ENCODE measurements at places on chromosomes 3 and 15.
A peak's percentile ranks its signal among the peaks of the same experiment; 100 is the strongest.

- no peak for DNase-seq
These were observed 137.8 kb upstream of the MYRIP start for GRCh38 chr3:39671600-39671999.

GRCh38 chr3:52801839-52802238, 7.2 kb downstream of the ITIH3 start:
- no peak for DNase-seq

DNA sequence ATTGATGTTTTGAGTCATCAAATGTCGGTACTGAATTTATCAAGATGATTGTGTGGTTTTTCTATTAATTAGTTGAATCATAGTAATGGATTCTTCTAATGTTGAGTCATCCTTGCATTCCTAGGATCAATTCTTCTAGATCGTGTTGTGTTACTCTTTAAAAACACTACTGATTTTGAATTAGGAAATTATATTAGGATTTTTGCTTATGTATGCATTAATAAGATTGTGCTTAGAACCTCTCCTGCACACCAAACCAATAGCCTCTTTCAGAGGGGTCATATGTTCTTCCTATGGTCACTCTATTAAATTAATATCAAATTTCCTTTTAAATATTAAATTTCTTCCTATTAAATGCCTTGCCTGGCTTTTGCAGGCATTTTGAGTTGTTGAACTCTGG, 151.7 kb upstream of the TOPAZ1 start:
- no peak for DNase-seq

- DNase-seq = no peak
These were observed 20.1 kb upstream of the CD47 start for GRCh38 chr3:108110934-108111333.

DNA sequence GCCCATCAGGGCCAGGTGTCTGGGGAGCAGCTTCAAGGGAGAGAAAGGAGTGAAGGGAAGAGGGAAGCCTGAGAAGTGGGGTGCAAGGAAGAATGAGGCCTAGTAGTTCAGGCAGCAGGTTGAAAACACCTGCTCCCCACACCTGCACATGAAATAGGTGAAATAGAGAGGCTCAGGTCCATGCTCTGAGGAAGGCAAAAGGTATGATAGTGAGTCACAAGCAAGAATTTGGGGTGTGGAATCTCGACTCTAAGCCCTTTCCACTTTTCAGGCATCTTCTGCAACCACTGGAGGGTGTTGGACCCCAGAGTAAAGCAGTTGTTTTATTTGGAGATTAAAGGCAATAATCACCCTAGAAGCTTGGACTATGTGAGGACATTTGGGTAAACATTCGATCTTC, 157.5 kb downstream of the CTNNB1 start:
- no peak for DNase-seq

DNA sequence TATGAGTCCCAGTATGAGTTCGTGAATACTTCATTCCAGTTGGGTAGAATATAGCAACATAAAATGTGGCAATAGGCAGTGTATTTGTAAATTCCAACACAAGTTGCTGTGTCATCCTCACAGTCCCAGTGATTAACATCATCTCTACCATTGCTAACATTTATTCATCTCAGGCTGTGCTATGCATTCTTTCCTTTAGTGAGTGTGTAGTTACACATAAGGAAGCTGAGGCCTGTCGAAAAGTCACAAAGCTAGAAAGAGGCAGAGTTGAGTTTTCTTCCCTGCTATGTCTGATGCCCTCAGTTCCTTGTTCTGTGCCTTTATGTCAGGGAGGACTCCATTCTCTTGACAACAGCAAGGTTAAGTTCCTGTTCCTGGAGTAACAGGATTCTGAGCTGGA, 96.4 kb downstream of the FNDC3B start:
- DNase-seq = no peak

GRCh38 chr3:140164922-140165590, 230.1 kb downstream of the CLSTN2 start:
- DNase-seq = peak; percentile 55

DNA sequence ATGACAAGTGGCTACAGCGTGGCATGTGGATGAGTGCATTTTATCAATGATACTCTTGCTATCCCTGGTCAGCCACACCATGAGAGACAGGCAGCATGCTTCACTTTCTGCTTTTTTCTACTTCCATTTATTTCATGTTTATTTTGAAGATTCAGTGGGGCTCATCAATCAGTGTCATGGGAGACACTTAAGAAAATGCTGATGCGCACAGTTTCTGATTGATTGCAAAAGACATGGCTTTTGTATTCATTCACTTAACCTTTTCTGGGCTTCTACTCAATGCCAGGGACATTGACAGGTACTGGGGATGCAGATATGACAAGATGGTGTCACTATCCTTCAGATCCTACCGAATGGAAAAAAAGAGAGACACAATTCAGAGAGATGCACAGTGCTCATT, 50.9 kb upstream of the CFAP161 start:
- DNase-seq = no peak

- no peak for DNase-seq
These were observed 74.3 kb upstream of the SOX2 start for GRCh38 chr3:181637456-181637855.

DNA sequence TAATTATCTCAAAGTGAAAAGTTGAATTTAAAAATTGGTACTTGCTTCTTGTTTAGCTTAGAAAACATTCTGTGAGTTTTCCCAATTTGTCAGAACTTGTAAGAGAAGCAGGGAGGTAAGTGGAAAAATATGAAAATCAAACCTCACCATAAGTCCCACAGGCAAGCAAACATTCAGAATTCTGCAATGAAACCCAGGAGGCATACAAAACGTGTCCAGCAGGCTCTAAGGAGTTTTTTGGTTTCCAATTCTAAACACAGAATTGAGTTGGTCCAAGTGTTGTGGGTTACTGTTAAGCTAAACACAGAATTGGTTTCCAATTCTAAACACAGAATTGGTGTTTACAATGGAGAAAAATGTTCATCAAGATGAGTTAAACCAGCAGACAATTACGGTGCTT, 27.1 kb upstream of the ACKR4 start:
- DNase-seq = no peak

DNA sequence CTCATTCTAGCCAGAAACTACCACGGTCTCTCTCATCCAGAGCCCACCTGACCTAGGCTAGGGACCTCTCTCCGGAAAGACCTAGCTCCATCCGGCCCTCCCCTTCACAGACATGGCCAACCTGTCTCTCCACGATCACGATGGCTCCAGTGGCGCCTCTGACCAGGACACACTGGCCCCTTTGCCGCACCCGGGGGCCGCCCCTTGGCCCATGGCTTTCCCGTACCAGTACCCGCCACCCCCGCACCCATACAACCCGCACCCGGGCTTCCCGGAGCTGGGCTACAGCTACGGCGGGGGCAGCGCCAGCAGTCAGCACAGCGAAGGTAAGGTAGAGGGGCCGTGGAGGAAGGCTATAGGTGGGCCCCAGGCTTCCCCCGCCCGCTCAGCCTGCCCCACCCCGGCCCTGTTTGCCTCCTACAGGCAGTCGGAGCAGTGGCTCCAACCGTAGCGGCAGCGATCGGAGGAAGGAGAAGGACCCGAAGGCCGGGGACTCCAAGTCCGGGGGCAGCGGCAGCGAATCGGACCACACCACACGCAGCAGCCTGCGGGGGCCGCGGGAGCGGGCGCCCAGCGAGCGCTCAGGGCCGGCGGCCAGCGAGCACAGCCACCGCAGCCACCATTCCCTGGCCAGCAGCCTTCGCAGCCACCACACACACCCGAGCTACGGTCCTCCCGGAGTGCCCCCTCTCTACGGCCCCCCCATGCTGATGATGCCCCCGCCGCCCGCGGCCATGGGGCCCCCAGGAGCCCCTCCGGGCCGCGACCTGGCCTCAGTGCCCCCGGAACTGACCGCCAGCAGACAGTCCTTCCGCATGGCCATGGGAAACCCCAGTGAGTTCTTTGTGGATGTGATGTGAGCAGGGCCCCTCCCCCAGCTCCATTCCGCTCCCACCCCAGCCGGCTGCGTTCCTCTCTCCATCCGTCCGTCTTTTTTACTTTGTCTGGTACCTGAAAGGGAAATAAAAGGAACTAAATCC, 4.5 kb upstream of the AP2M1 start:
- no peak for DNase-seq

GRCh38 chr3:66154444-66154861, 66.3 kb upstream of the SLC25A26 start:
- DNase-seq = peak; percentile 6

- no peak for DNase-seq
These were observed 228.7 kb upstream of the ZNF385D start for GRCh38 chr3:21979706-21980105.

- DNase-seq = no peak
These were observed 86.1 kb downstream of the FOXP1 start for GRCh38 chr3:71497367-71497897.

- DNase-seq = no peak
These were observed 6.1 kb downstream of the RNU5B-1 start for GRCh38 chr15:65310431-65311137.

GRCh38 chr3:100073714-100074307, 40.5 kb downstream of the FILIP1L start:
- DNase-seq = peak; percentile 64

- peak; percentile 69 for DNase-seq
These were observed 32.5 kb downstream of the PARP15 start for GRCh38 chr3:122609798-122610559.

- DNase-seq = peak; percentile 73
These were observed 1.5 kb upstream of the PPM1M start for GRCh38 chr3:52243791-52244628.

- no peak for DNase-seq
These were observed 153.2 kb downstream of the WNT5A start for GRCh38 chr3:55333923-55334322.

DNA sequence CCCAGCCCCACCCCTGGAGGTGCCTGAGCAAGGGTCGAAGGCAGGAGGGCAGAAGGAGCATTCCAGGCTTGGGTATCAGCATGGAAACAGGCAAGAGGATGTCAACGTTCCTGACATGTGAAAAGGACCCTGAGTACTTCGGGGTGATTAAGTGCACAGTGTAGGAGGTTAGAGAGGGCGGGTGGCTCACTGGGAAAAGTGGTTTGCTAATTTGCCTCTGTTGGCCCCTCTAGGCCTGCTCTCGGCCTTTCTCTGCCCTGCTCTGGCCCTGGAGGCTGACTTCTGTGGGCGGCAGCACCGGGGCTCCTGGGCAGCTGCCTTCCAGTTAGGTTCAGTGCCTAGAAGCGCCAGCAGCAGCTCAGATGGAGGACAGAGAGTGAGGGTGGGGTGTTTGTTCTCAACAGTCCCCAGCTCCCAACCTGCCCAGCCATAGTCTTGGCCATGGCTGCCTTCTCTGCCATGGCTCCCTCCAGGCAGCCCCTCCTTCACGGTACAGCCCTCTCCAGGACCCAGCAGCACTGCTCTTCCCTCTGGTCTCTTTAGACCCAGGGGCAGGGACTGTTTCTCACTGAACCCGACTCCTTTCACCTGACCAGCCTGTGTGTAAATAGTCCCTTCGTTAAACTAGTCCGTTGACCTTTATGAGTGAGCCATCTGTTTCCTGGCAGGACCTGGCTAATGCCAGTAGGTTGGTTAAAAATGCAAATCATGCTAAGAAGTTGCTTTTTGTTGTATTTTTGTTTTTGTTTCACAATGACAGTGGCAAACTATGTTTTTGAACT, 107.1 kb upstream of the TPM1 start:
- no peak for DNase-seq

- DNase-seq = peak; percentile 24
These were observed 178.6 kb upstream of the TRIM42 start for GRCh38 chr3:140499114-140499757.

GRCh38 chr3:177484926-177485325, 287.6 kb upstream of the TBL1XR1 start:
- no peak for DNase-seq

DNA sequence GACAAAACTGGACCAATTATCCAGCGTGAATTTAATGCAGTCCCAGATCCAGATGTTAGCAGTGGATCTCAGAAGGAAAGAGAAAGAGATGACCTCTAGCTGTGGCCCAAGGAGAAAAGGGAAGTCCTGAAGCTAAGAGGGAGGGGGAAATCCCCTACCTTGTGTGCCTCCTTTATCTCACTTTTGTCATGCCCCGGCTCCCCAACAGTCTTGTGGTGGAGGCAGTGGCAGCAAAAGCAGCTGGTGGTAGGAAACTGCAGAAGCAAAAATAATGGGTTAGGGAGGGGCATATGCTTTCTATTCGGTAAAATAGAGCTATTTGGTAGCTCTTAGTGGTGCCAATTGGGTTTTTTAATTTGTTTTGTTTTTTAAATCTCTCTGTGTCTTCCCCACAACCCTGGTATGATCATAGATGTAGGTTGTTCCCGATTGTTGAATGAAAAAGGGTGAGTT, 56.5 kb downstream of the MCTP2 start:
- peak; percentile 34 for DNase-seq

- no peak for DNase-seq
These were observed 39.3 kb downstream of the EDEM1 start for GRCh38 chr3:5226783-5227182.

- DNase-seq = no peak
These were observed 48.5 kb upstream of the P3H2 start for GRCh38 chr3:190169243-190169642.

GRCh38 chr3:127015282-127016042, 32.5 kb downstream of the PLXNA1 start:
- no peak for DNase-seq

DNA sequence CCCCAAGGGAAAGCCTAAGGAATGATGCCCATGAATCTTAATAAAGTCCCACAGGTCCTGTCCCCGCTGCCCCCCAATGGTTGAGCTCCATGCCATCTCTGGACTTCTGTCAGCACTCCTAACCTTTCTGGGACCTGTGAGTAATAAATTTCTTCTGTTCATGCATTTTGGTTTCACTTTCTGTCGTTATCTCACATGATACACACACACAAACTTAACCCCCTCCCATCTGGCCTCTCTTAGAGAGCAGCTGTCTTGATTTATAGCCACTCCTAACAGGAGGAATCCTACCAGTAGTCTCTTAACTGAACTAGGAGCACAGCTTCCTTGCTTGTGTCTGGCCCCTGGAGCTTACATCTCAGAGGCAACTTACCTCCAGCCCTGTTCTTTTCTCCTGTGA, 82.7 kb upstream of the SELENOK start:
- peak; percentile 16 for DNase-seq

DNA sequence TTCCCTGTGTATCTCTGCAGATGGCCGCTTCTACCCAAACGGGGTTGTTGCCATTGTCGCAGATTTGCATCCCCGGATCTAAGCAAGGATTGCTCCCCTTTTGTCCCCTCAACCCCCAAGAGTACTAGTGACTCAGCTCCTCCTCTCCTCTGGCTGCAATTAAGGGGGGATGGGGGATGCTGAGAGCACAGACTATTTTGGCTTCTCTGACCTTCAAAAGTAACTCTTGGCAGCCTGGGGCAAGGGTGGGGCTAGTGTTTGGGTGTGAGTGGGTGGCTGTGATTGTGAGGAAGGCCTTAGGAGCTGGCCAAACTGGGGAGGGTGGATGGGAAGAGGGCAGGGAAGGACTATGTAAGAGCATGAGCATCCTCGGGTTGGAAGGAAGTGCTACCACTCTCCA, 1.2 kb upstream of the MAP1A start:
- DNase-seq = no peak

DNA sequence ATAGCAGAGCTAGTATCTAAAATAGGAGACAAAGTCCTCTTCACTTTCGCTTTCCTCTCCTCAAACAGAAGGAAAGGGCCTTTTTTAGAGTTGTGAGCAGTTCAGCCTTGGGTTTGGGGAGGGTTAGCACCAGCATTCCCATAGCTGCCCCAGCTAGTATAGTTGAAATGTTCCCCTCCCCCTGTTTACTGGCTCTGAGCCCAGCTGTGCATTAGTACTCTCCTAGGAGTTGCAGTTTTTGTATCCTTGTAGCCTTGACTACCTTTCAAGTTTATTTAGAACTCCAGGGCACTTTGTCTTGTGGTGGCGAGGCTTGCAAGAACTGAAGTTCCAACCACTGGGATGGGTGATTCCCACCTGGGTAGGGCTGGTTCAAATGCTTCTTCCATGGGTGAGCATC, 245.1 kb upstream of the NAALADL2 start:
- DNase-seq = peak; percentile 7

- DNase-seq = no peak
These were observed 479.6 kb downstream of the CNTN3 start for GRCh38 chr3:74134831-74135230.

All from Daoy (cell line).